ENCODE measurements at places on chromosomes 16 and 17.

DNA sequence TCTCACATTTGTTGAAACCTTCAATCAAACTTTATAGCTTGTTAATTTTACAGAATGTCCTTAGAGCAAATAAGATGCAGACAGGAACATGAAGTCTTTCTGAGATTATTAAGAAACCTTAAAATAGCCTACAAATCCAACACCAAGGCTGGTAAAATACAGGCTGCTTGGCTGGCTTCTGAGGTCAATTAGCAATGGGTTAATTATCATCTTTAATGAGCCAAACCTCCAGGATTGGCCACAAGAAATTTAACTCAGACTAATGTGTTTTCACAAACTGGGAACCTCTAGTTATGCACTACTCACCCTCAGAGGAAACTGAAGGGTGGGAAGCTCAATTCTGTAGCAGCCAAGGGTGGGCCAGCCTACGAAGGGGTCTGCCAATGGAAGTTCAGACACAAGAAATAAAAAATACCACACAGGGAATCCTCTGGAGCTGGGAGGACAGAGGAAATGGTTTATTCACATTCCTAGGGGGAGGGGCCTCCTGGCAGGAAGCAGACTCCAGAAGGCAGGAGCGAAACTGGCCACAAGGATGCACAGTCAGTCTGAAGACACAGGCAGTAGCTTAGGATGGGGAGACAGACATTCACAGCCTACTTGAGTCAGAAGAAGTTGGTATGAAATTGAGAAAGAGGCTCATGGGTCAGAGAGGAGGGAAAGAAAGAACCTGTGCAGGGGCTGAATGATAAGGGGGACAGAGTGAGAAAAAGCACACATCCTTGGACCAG, 36.1 kb downstream of the HIC1 start:
- no peak for DNase-seq

DNA sequence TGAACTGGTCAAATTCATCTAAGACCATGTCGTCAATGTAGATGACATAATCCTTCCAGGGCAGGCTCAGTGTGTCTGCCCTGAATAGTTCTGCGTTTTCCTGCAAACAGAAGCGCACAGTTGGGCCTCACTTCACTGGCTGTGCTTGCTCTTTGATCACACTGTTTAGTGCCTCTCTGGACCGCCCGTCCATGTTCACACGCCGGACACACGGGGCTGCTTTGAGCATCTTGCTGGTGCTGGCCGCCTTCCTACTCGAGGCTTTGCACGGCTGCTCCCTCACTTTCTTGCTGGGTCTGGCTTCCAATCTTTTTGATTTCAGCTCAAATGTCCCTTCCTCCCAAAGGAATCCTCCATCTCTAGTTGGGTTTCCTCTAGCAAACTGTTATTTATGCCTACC, 37.4 kb downstream of the DNAH17 start:
- DNase-seq: no peak

- no peak for DNase-seq
Observed at GRCh38 chr17:4635823-4636375, 5.6 kb downstream of the ALOX15 start.

- no peak for DNase-seq
Observed at GRCh38 chr16:29911676-29912010, 11.4 kb downstream of the ASPHD1 start.

DNA sequence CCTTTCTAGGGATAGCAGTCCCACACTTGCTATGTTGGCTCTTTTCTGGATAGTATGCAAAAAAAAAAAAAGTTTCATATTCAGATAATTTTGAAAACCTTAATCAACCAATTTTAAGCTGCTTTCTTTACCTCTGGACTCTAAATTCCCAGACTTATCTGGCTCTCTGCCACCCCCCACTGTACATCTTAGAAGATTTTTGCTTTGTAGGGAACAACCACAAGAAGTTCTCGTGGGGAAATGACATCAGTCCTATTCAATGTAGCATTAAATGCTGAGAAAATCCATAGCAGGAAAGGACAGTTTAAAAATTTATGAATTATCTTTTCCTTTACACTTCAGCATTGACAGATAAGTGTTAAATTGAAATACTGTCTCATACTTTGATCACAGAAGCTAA, 562.7 kb upstream of the HSBP1 start:
- DNase-seq: no peak

- no peak for DNase-seq
Observed at GRCh38 chr17:61684172-61684571, 93.2 kb upstream of the NACA2 start.

DNA sequence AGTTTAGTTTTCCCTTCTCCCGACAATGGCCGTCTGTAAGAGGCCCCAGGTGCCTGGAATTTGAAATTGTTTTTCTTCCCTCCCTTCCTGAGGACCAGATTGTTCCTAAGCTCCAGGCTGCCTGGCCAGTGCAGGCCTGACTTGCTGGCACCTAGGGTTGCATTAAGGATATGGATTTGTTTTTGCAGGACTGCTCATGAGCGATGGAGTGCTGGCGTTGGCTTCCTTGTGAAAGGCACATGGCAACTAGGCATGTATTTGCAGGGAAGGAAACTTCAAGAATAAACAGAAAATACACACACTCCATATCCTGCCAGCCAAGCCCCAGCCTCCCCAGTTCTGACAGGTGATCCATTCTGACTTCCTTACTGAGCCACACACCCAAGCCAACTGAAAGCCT, 25.5 kb upstream of the SOX9 start:
- no peak for DNase-seq

DNA sequence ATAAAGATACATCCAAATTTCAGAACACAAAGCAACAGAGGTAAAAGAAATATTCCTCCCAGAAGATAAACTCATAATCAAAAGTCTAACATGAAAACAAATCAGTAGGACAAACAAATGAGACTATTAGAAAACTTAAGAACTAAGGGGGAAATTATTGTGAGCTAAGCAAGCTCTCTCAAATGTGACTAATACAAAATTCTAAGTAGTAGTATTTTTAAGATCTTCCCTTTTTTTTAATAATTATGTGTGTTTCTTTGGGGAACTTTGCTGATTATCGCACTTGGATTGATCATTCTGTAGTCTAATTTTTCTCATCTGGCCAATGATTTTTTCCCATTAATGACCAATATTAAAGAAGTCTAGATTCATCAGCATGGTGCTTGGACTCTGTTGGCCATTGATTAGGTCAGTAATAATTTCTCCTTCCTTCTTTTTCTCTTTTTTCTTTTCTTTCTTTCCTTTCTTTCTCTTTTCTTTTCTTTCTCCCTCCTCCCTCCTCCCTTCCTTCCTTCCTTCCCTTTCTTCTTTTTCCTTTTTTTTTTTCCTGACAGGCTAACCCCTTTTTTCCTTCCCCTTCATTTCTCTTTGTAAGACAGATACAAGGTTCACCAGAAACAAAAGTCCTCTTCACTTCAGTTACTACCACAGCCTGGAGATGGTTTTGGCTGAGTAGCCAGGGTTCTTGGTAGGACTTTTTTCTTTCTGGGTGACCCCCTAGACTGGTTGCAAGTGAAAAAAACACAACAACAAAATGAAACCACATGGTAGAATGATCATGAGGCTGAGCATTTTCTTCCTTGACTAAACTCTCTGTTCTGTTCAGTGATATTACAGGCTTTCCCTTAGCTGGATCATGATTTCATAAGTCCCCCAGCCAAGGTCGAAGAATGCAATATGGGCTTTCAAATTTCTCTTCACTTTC, 2.9 kb upstream of the ABCA6 start:
- DNase-seq: no peak
